ENCODE measurements at places on chromosomes 2 and 18.

- DNase-seq: no peak
Measured at GRCh38 chr2:136917411-136917881, 152.1 kb downstream of the THSD7B start.

- no peak for DNase-seq
Measured at GRCh38 chr2:120794716-120795115, 59.0 kb downstream of the GLI2 start.

DNA sequence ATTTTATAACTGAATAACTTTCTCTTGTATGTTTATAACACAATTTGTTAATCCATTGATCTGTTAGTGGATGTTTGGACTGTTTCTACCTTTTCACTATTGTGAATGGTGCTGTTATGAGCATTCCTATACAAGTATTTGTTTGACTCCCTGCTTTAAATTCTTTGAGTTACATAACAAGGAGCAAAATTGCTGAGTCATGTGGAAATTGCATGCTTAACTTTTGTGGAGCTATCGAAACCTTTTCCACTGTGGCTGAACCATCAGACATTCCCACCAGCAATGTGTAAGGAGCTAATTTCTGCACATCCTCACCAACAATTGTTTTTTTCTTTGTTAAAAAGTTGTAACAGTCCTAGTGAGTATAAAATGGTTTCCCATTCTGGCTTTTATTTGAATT lies 415.5 kb downstream of the CBLN2 start:
- DNase-seq: no peak

- no peak for DNase-seq
Measured at GRCh38 chr2:199903111-199903510, 8.0 kb upstream of the C2orf69 start.

DNA sequence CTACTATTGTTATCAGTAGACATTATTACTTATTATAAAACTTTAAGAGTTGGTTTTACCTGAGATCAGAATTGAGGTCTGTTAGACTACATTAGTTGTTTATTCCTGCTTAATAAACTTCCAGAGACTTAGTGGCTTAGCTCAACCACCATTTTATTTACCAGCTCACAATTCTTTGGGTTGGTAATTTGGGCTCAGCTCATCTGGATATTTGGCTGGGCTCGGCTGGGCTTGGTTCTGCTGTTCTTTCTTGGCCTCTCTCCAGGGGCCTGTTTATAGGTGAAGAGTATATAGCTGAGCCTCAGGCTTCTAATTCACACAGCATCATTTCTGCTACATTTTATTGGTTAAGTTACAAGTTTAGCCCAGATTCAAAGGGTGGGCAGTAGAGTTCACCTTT lies 67.9 kb downstream of the CCDC138 start:
- no peak for DNase-seq

DNA sequence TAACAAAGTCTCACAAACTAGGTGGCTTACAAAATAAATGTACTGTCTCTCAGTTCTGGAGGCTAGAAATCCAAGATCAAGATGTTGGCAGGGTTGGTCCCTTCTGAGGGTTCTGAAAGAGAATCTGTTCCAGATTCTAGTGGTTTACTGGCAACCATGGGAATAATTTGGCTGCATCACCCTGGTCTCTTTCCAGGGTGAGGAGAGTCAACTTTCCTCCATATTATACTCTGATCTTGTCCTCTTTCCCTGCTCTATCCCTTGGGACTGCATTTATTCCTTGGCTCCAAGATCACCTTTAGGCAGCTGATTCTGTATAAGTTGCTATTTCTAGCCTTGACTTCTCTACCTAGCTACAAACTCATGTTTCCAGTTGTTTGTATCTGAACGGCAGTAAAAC lies 35.2 kb downstream of the SLC40A1 start:
- no peak for DNase-seq

DNA sequence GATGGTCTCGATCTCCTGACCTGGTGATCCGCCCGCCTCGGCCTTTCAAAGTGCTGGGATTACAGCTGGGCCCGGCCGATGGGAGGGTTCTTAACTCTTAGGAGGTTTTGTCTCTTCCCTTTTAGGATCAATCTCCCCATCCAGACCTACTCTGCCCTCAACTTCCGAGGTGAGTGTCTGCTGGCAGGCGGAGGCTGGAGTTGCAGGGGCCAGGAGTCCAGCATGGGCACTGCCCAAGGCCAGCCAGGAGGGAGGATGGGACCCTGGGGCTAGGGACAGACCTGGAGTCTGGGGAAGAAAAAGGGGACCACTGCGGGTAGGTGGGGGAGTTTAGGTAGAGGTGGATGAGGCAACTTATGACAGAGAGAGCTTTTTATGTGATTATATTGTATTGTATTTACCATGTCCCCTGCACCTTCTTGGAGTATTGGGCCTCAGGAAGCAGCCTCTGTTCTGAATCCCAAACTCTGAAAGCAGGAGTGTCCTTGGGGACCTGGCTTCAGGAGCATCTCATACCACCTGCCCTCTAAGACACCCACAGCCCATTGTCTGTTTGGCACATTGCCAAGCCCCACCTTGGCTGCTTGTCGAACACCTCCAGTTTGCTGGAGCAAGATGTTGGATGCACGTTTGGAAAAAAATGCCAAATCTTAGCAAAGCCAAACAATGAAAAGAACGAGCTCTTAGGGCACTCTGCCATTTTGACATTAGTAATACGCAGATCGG lies 5.6 kb downstream of the DES start:
- DNase-seq: no peak

DNA sequence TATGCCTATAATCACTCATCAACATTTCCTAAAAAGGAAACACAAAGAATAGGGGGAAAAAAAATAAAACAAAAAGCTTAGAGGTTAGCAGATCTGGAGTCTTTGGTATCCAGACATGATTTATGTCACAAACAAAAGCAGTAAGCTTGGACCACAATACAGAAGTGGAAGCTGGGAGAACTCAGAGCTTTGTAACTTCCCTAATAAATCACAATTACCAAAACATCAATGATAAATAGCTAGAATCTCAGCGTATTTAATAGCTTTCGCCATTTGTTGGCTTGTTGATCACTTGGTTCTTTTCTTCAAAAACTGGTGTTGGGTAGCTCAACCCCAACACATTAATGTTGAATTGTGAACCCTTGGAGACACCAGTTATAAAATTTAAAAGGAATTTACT lies 392.5 kb downstream of the IRS1 start:
- DNase-seq: no peak
